ENCODE measurements at places on chromosomes 5 and 9.
A peak's percentile ranks its signal among the peaks of the same experiment; 100 is the strongest.

- no peak overlapping the region for H3K4me3 ChIP-seq
- H3K27ac ChIP-seq: no peak overlapping the region
- no peak for DNase-seq
These were observed 109.2 kb downstream of the ADAMTS19 start for GRCh38 chr5:129569295-129569694.

DNA sequence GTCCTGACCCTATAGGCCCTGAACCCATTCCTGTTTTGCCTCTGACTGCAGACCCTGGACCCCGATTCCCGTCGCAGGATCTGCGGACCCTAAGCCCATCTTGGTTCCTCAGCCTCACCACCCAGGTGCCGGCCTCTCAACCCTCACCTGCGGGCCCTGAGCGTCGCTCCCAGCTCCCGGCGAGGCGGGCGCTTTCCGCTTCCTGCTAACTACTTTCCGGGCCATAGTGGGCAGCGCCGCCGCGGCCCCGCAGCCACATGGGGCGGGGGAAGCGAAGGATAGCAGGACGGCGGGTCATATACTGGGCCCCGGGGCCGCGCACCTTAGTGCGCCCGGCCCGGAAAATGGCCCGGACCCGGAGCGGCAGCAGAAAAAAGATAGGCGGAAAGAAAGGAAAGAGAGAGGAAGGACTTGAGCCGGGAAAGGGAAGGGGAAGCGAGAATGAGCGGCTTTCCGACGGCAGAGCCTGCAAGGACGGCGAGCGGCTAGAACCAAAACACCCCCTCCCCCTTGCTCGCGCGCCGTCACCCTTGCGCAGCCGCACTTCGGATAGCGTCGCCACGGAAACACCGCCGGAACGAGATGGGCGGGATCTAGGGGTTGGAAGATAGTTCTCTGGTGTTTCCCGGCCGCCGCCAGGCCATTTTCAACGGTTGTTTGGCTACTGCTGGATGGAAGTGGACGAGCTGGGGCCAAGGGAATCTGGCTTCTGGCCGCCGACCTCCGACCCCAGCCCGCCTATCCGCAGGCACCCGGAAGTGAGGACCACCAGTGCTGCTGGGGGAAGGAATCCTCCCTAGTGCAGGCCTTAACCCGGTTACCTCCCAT lies at the start of gene DCAF12:
TSS of gene DCAF12 (minus strand) at position 492 of the 828 bp plus-strand sequence. CDS start at position 225, 267 bp downstream.
- H3K4me1 ChIP-seq: peaks cover 32% of the 10 kb centered on the region
- peaks cover 7% of the 10 kb centered on the region for H3K36me3 ChIP-seq
- peak within 1 kb of the TSS; percentile 93 for H3K4me3 ChIP-seq
- H3K27ac ChIP-seq: peak within 1 kb of the TSS; percentile 90

- H3K27ac ChIP-seq: no peak overlapping the region
- no peaks in the 10 kb centered on the region for H3K27me3 ChIP-seq
- no peaks in the 10 kb centered on the region for H3K36me3 ChIP-seq
- H3K4me1 ChIP-seq: no peaks in the 10 kb centered on the region
- no peak for DNase-seq
These were observed 72.8 kb downstream of the TLE4 start for GRCh38 chr9:79644601-79645000.

DNA sequence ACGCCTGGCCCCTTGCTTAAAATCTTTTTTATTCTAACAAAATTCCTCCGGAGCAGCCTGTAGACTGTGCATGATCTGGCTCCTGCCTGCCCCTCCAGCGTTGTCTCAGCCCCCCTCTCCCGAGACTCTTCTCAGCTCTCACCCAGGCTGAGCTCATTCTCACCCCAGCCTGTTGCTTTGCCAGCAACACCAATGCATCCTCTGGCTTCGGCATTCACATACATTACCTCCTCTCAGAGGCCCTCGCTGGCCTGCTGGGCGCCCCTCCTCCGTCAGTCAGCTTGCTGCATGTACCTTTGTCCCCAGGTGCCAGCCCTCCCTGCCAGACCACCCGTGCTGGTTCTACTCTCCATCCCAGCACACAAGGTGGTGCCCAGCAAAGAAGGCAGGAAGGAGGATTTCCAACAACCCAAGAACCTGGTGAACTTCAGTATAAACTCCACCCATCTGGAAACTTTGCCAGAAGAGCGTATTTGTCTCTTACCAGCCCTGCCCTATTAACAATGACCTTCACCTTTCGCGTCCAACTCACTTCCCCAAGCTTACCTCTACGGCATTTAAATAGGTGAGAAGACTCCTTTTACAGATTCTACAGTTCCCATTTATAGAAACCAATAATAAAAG lies 35.0 kb downstream of the MYO10 start:
- DNase-seq: no peak
- H3K4me3 ChIP-seq: no peak overlapping the region
- H3K27ac ChIP-seq: no peak overlapping the region

Data from suprapubic skin (tissue), 4 donors.